RPMI7951 (cell line): ENCODE measurements at places on chromosomes 4 and X. TPM values are rescaled to one million over a fixed set of nuclear protein-coding genes. Genes with fewer than 3 reads are reported as not detected.

The MAGEA6 gene
- 85.4 and 95.8 TPM in 2 replicates for total RNA-seq

The USP17L10 gene
- not detected in 2 replicates for total RNA-seq

The FABP2 gene
- not detected in 2 replicates for total RNA-seq

The TMEM154 gene
- total RNA-seq: 0.59 and 0.60 TPM in 2 replicates

The ETNPPL gene
- total RNA-seq: under 0.01 TPM in 1 of 2 replicates, not detected in the other

The ZNF280C gene
- 2.8 and 4.1 TPM in 2 replicates for total RNA-seq

The RPA4 gene
- 0.10 TPM in 1 of 2 replicates, not detected in the other for total RNA-seq

The FAM53A gene
- total RNA-seq: 0.78 and 1.1 TPM in 2 replicates

The SLC26A1 gene
- total RNA-seq: not detected in 2 replicates

The NPY5R gene
- total RNA-seq: not detected in 2 replicates

The FAM133A gene
- 23.7 and 33.6 TPM in 2 replicates for total RNA-seq

The CXCR3 gene
- not detected in 2 replicates for total RNA-seq

The KDR gene
- under 0.01 and 0.10 TPM in 2 replicates for total RNA-seq

The ADH1B gene
- total RNA-seq: not detected in 2 replicates

The APLN gene
- total RNA-seq: 0.98 and 1.2 TPM in 2 replicates

The CLCN5 gene
- 6.6 and 10.8 TPM in 2 replicates for total RNA-seq

The EDNRA gene
- 0.36 and 0.39 TPM in 2 replicates for total RNA-seq

The IQCM gene
- not detected in 2 replicates for total RNA-seq

The PYURF gene
- total RNA-seq: 85.2 and 91.3 TPM in 2 replicates

The SHROOM4 gene
- total RNA-seq: 0.29 and 0.36 TPM in 2 replicates

The CPLX1 gene
- not detected in 2 replicates for total RNA-seq

The RBM46 gene
- total RNA-seq: not detected in 2 replicates
